ENCODE measurements at places on chromosomes 5 and 9.

GRCh38 chr5:109141222-109142200 lies 268.3 kb downstream of the PJA2 start:
- H3K27me3 ChIP-seq, result no peaks in the 10 kb centered on the region
- no peak for DNase-seq
- no peak overlapping the region for H3K4me3 ChIP-seq

- peaks cover 5% of the 10 kb centered on the region for H3K4me1 ChIP-seq
- no peaks in the 10 kb centered on the region for H3K36me3 ChIP-seq
- H3K27ac ChIP-seq, result no peak overlapping the region
- H3K27me3 ChIP-seq, result no peaks in the 10 kb centered on the region
Measured at GRCh38 chr5:34452170-34452828, 203.8 kb upstream of the RAI14 start.

- DNase-seq, result peak; percentile 68
- no peaks in the 10 kb centered on the region for H3K36me3 ChIP-seq
- H3K27ac ChIP-seq, result no peak overlapping the region
- peaks cover 67% of the 10 kb centered on the region for H3K27me3 ChIP-seq
- H3K4me3 ChIP-seq, result peak overlapping the region; percentile 66
Measured at GRCh38 chr5:115962565-115963402, 509 bp downstream of the LVRN start.

- DNase-seq, result no peak
- no peak overlapping the region for H3K27ac ChIP-seq
- H3K36me3 ChIP-seq, result no peaks in the 10 kb centered on the region
Measured at GRCh38 chr5:58327289-58327688, 132.6 kb downstream of the PLK2 start.

DNA sequence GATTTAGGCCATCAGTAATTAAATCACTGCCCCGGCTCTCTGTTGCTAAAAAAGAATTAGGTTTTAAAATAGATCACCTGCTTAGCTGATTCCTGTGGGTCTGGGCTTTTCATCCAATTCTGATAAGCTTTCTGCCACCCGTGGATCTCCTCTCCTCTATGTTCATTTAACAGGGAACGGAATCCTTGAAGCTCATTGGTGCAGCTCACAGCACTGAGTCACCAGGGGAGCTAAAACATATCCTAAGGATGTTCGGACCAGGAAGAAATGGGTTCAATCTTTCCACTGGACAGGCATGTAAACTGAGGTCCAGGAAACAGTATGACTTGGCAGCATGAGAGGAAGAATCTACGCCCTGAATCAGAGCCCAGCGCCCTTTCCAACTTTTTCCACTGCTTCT lies 267.1 kb upstream of the GRIA1 start:
- no peak overlapping the region for H3K27ac ChIP-seq
- no peak for DNase-seq
- no peaks in the 10 kb centered on the region for H3K27me3 ChIP-seq

DNA sequence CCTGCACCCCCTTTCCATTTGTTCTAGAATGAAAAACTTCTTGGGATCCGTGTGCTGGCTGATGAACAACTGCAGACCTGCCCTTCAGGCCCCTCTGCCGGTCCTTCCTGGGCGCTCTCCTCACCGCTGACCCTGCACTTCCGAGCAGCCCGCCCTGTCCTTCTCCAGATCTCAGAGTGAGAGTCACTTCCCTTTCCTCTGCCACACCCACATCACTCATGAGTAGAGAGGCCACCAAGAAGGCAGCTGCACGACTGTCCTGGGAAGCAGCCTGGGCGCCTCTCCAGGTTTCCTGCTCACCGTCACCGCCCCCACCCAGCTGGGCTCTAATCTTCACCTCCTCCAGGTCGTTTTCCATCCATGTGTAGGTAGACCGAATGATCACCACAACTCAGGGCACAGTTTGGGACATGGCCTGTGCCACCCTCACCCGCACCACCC lies 35.0 kb upstream of the NSMF start:
- no peak overlapping the region for H3K27ac ChIP-seq
- no peak for DNase-seq
- H3K4me1 ChIP-seq, result no peaks in the 10 kb centered on the region
- no peaks in the 10 kb centered on the region for H3K36me3 ChIP-seq
- no peak overlapping the region for H3K4me3 ChIP-seq

- H3K36me3 ChIP-seq, result no peaks in the 10 kb centered on the region
- DNase-seq, result no peak
- no peak overlapping the region for H3K4me3 ChIP-seq
- H3K4me1 ChIP-seq, result no peaks in the 10 kb centered on the region
Measured at GRCh38 chr5:65907135-65907534, 19.2 kb upstream of the ERBIN start.

GRCh38 chr9:99060621-99061020 lies 44.3 kb upstream of the TGFBR1 start:
- DNase-seq, result no peak
- H3K4me3 ChIP-seq, result no peak overlapping the region
- H3K27me3 ChIP-seq, result peaks cover 6% of the 10 kb centered on the region
- no peaks in the 10 kb centered on the region for H3K4me1 ChIP-seq
- H3K36me3 ChIP-seq, result no peaks in the 10 kb centered on the region
